ENCODE measurements at places on chromosomes 4 and X.

DNA sequence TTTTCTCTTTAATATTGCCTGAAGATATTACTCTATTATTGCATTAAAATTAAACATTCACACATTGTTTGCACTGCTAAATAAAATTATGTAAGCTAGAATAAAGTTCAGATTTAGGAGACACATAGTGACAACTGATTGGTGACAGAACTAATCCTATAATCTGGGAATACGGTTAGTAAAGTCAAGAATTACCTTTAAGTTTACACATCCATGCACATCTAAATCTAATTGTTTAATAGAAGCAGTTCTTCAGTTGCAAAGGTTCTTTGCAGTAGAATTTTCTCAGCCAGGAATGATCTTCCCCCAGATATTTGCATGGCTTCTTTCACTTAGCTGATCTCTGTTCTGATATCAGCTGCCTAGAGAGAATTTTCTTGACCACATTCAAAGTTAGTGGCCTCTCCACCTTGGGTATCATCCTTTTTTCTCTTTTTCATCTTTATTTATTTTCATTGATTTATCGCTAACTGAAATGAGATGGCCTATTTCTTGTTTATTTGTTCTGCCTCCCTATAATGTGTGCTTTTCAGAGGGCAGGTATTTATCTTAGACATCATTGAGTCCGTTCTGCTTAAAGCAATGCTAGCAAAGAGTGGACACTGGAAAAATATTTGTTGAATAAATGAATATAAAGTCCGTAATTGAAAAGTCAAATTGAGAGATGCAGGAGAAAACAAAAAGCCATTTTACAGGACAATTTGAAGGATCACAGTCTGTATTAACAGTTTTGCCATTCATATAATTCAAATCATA is 12.6 kb downstream of the AFP start:
- DNase-seq, result no peak

DNA sequence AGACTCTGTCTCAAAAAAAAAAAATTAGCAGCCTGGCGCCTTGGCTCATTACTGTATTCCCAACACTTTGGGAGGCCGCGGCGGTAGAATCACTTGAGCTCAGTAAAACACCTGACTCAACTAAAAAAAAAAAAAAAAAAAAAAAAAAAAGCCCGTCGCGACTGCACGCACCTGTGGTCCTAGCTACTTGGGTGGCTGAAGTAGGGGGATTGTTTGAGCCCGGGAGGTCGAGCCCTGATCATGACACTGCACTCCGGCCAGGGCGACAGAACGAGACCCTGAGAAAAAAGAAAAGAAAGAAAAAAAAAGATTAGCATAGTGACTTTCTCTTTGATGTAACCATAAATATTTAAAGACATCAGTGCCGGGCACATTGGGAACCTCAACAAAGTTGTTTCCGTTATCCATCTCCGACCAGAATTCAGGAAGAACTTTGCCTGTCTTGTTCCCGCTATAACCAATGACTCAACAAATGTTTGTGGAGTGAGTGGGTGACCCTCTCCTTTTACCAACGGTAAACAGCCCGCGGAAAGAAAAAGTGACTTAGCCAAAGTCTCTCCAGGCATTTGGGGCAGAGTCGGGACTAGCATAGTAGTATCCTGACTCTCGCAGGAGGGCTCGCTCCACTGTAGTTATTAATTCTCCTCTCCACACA is 553 bp upstream of the MED28 start:
- DNase-seq, result no peak

- no peak for DNase-seq
Observed at GRCh38 chrX:2685886-2686285, 5.2 kb upstream of the CD99 start.

DNA sequence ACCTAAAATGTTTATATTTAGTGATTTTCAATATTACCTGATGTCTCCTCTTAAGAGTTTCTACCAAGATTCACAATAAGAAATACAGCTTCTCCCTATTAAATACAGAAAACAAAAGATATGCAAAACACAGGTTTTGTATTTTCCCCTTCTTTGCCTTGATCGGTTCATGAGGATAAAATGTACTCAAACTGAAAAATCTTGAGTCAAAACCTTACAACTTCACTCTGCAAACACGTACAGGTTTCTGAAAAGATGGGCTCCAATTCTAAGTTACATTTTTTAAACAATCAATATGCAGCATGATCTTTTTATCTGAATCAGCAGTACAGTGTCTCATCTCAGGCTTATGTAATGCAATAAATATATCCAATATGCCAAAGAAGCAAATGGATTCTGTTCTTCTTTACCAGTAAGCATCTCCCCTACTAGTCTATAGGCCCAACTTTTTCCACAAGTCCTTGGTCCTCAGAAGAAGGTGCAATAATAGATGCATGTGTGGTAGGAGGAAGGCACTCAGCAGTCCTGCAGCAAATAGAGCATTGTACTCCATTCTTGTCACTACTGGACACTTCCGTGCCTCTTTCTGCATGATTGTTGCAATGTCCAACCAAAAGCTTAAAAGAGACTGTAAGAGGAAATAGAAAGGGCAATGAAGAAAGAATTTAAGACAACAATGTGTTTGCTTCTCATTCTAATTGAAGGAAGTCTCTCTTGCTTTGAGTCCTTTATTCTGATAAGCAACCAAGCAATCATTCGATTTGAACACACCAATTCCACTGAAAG is 3.2 kb downstream of the MAPK10 start:
- DNase-seq, result no peak

DNA sequence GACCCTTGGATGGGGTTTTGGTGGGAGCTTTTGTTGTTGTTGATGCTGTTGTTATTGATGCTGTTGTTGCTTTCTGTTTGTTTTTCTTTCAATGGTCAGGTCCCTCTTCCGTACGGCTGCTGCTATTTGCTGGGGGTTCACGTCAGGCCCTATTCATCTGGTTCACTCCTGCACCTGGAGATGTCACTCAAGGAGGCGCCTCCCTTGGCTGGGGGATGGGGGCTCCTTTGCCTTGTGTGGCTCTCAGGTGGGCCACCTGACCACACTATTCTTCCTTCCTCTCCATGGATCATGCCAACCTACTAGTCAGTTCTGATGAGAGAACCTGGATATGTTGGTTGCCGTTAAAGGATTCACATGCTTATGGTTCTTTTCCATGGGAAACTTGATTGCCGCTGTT is 39.1 kb upstream of the PRPS1 start:
- no peak for DNase-seq
